AG09309 (cell line): ENCODE measurements at places on chromosomes 2 and 18.

- DNase-seq = no peak
Measured at GRCh38 chr2:171509945-171510731, 12.1 kb upstream of the CYBRD1 start.

DNA sequence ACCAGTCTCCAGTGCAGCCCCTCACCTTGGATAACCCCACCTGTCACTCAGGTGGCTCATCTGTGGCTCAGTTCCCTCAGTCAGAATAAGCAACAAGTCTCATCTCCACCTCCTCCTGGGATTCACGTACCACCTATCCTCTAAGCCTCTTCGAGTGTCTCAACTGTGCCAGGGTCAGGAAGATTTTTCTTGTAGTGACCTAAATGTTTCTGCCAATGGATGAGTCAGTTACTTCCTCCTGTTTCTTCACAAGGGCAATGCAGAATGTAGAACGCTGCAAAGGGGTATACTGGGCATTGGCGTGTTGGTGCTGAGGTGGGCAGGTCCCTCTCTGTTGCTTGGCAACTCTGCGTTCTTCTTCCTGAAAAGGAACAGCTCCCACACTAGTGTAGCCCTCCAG lies 213.3 kb upstream of the CXCR4 start:
- DNase-seq = no peak

DNA sequence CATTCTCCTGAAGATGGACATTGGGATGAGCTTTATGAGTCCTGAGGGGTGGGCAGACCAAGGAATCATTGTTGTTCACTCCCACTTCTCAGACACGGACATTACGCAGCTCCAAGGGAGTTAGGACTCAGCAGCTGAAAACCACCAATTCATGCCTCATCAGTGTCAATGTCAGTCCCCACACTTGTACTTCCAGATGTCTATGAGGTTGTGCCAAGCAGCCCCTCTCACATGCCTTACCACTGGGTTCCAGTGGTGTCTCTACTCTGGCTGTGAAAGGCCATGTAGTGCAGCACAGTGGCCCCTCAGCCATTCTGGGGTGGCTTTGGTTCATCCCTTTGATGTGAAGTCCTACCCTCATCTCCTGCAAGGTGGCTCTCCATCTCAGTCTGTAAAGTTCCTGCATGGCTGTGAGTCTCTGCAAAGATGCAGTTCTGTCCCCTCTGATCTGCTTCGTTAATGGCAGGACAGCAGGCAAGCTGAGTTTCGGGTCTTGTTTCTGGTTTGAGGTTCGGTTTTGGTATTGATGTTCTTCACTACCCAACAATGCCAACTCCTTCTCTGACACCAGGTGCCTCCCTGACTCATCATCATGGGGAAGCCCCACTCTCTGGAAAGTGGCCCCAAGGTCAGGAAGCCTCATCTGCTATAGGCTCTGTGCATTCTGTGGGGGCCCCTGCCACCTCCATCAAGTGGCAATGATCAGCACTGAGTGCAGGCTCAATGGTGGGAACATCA lies 14.0 kb upstream of the COL6A3 start:
- DNase-seq = no peak

- no peak for DNase-seq
Measured at GRCh38 chr2:97849881-97850528, 136.6 kb downstream of the ZAP70 start.

DNA sequence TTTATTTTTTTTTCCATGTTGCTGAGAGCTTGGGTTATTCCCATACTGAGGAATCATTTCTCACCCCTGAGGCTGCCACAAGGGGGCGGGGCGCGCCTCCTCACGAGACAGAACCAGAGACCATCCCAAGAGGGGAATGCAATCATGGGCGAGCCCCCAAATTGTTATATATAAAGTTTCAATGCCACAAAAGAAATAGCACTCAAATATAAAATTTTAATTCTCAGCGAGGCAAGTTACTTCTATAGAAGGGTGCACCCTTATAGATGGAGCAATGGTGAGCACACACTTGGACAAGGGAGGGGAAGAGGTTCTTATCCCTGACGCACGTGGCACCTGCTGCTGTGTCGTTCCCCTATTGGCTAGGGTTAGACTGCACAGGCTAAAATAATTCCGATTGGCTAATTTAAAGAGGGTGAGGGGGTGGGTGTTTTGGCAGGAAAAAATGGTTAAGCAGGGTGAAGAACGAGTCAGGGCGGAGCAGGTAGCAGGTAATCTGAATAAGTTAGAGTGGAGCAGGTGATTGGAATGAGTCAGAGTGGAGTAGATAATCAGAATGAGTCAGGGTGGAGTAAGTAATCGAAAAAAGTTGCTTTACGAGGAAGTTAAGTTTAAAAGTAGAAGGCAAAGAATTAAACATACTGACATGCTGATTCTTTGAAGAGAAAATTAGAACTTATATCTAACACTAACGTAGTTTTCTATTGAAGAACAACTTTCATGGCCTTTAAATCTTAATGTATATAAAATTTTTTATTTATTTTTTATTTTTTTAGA lies 177.5 kb downstream of the MTCL1 start:
- no peak for DNase-seq

- DNase-seq = no peak
Measured at GRCh38 chr2:198376677-198377076, 572.3 kb downstream of the PLCL1 start.
